ENCODE measurements at places on chromosomes 1 and 21.

GRCh38 chr1:244761279-244761678 lies 74.2 kb upstream of the COX20 start:
- no peak for DNase-seq

DNA sequence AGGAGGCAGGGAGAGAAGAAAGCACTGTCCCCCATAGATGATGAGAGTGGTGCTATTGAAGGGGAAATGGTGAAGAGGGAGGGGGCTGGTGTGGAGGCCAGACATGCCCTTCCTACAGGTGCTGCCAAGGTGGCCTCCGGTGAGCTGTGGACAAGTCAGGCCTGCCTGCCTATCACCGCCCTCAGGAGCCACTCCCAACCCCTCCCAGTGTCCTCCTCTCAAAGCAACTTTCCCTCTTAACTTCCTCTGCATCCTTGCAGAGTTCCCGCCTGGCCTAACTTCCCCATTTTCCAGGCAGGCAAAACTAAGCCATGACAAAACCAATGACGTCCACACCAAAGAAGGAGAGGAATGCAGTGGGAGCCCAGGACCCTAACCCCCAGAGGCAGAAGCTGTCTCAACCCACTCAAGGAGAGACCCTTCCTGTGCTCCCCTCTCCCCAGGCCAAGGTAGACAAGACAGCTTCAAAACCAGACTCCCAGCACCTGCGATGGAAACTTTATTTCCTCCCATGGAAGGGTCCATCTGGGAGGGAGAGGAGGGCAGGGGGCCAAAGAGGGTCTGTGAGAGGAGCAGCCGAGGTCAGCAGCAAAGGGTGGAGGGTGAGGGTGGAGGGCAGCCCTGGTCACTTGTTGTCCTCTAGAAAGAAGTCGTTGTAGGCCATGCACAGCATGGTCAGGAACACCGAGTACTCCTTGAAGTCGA lies 1.0 kb upstream of the S100A6 start:
- no peak for DNase-seq

DNA sequence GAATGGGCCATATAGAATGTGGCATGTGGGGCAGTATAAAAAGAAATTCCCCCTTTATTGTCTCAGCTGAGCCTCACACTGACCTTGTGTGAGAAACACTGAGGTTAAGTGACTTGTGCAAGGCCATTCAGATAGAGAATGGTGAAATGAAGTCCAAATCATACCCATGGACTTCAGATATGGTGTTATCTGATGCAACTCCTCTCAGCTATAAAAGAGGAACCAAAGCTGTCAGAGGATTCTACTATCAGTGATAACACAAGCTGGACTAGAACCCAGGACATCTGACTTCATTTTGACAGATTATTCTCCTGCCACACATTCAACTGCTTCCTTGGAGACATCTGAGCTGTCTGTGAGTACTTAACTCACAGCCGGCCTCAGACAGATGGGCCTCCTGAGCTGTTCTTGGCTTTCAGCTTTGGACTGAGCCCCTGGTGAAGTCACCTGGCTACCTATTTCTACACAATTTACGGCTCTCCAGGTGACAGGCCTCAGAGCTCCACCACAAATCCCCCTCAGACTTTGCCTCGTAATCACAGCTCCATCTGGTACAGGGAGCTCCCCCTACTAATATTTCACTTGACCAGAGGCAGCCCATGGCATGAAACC lies 104.6 kb downstream of the PLXNA2 start:
- DNase-seq = no peak

- DNase-seq = no peak
These were observed 38.6 kb downstream of the MEF2D start for GRCh38 chr1:156461781-156462647.

GRCh38 chr1:185155600-185156287 lies 1.0 kb downstream of the TRMT1L start:
- DNase-seq = no peak

GRCh38 chr21:28543975-28544374 lies 448.7 kb downstream of the LTN1 start:
- no peak for DNase-seq

- no peak for DNase-seq
These were observed 21.7 kb upstream of the SOX13 start for GRCh38 chr1:204051258-204051657.

GRCh38 chr1:17293681-17294425 lies 14.1 kb upstream of the PADI4 start:
- DNase-seq = no peak

GRCh38 chr1:180610556-180611015 lies 21.2 kb upstream of the XPR1 start:
- no peak for DNase-seq

- no peak for DNase-seq
These were observed 132.2 kb downstream of the ATP5PO start for GRCh38 chr21:33783187-33783979.

GRCh38 chr21:25995278-25995677 lies 175.3 kb downstream of the APP start:
- DNase-seq = no peak

Data from stimulated activated CD4-positive, alpha-beta T cell treated with anti-CD3 and anti-CD28 coated beads, Interleukin-1b, Interleukin-23, amount 100 ng/mL, for 1 hour (primary cell).